Breast epithelium (tissue), 4 donors: ENCODE measurements at places on chromosomes 5 and 9. TPM values are rescaled to one million over a fixed set of nuclear protein-coding genes. Genes with fewer than 3 reads are reported as not detected.
A peak's percentile ranks its signal among the peaks of the same experiment; 100 is the strongest.

- H3K27ac ChIP-seq = no peak overlapping the region
- no peak for DNase-seq
- H3K4me1 ChIP-seq = no peaks in the 10 kb centered on the region
- no peaks in the 10 kb centered on the region for H3K27me3 ChIP-seq
Measured at GRCh38 chr9:86176468-86176867, 77.1 kb upstream of the GOLM1 start.

DNA sequence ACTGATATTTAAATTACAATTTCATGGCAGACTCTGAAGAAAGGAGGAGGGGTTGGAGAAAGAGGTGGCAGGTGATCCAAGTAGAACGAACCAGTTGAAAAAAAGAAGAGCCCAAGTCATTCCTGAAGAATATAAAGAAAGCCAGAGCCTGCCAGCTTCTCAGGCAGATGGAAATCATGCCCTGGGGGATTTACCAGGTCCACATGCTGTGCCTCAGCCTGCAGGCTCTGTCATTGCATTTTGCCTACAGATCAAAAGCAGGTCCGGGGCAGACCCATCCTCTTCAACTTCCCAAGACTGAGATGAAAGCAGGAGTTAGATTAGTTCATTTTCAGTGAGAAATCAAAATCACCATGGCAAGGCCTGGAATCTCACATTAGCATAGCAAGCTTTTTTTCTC, 48.5 kb downstream of the GDNF start:
- DNase-seq = no peak
- no peaks in the 10 kb centered on the region for H3K4me1 ChIP-seq
- no peaks in the 10 kb centered on the region for H3K36me3 ChIP-seq
- no peak overlapping the region for H3K27ac ChIP-seq
- H3K4me3 ChIP-seq = no peak overlapping the region
- H3K27me3 ChIP-seq = no peaks in the 10 kb centered on the region

GRCh38 chr5:10289353-10289752, 18.3 kb downstream of the CMBL start:
- no peak for DNase-seq
- H3K36me3 ChIP-seq = no peaks in the 10 kb centered on the region
- no peaks in the 10 kb centered on the region for H3K27me3 ChIP-seq

DNA sequence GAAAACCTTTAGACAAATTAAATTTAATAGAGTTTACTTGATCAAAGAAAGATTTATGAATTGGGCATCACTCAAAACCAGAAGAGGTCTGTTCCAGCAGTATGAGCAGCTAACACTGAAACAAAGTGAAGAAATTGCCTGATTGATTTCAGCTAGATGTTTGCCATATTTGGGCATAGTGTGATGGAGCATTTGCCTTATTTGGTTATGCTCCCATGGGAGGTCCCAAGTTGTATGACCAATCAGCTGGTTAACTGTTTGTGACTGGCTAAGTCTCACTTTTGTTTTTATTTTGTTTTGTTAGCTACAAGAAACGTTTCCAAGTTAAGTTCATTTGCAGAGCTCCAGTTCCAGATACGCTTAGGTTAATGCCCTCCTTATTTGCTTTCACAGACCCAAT, 53.3 kb upstream of the LMNB1 start:
- H3K4me3 ChIP-seq = no peak overlapping the region
- no peak for DNase-seq
- H3K27ac ChIP-seq = no peak overlapping the region
- H3K27me3 ChIP-seq = no peaks in the 10 kb centered on the region
- no peaks in the 10 kb centered on the region for H3K36me3 ChIP-seq
- no peaks in the 10 kb centered on the region for H3K4me1 ChIP-seq

GRCh38 chr9:5440426-5440825, 2.7 kb upstream of the PLGRKT start:
- H3K27me3 ChIP-seq = no peaks in the 10 kb centered on the region
- H3K27ac ChIP-seq = no peak overlapping the region
- no peaks in the 10 kb centered on the region for H3K36me3 ChIP-seq
- DNase-seq = no peak
- peaks cover 3% of the 10 kb centered on the region for H3K4me1 ChIP-seq

NR5A1 gene
- total RNA-seq = not detected

CCDC180 gene
- 8.2 TPM for total RNA-seq

MYMK gene
- not detected for total RNA-seq

DNA sequence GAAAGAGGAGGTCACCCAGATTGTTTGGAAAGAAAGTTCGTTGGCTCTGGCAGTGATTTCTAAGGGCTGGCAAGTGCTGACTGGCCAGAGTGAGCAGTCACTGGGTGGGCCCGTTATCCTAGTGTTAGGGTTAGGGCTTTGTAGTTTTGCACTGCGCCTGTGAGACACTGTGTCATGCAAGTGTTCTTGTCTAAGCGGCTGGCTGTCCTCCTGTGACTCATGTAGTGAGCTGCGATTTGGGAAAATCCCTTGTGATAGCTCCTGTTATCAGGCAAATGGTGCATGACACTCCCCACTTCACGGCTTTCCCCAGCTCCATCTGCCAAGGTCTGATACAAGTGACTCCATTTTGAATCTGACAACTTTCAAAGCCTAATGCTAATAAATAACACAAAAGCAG, 526.0 kb upstream of the ADAMTS16 start:
- H3K27me3 ChIP-seq = no peaks in the 10 kb centered on the region
- H3K36me3 ChIP-seq = no peaks in the 10 kb centered on the region
- no peaks in the 10 kb centered on the region for H3K4me1 ChIP-seq
- no peak for DNase-seq
- H3K27ac ChIP-seq = no peak overlapping the region

DNA sequence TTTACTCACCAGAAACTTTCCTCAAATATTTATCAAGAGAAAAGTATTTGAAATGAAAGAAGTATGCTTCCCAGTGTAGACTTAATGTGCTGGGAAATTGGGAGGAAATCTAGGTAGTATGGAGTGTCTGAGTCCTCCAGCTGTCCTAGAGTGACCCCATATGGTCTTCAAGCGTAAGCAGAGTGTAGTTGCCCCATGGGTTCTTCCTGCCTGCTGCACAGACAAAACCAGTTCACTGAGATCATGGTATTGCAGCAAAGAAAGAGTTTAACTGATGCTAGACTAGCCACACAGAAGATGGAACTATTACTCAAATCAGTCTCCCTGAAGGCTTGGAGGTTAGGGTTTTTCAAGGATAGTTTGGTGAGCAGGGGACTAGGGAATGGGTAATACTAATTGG, 114.9 kb upstream of the PRLR start:
- H3K27me3 ChIP-seq = no peaks in the 10 kb centered on the region
- DNase-seq = no peak
- no peaks in the 10 kb centered on the region for H3K36me3 ChIP-seq
- no peak overlapping the region for H3K27ac ChIP-seq

SOHLH1 gene
- not detected for total RNA-seq

GRCh38 chr9:99349870-99350269, 127.8 kb downstream of the SEC61B start:
- H3K4me1 ChIP-seq = no peaks in the 10 kb centered on the region
- no peak overlapping the region for H3K27ac ChIP-seq
- no peaks in the 10 kb centered on the region for H3K36me3 ChIP-seq
- H3K27me3 ChIP-seq = no peaks in the 10 kb centered on the region
- no peak overlapping the region for H3K4me3 ChIP-seq

- H3K4me3 ChIP-seq = no peak overlapping the region
- no peak overlapping the region for H3K27ac ChIP-seq
- no peaks in the 10 kb centered on the region for H3K27me3 ChIP-seq
- no peaks in the 10 kb centered on the region for H3K36me3 ChIP-seq
Measured at GRCh38 chr5:171434874-171435273, 15.4 kb downstream of the FGF18 start.

RLN2 gene
- total RNA-seq = 1.6 TPM

BTNL8 gene
- not detected for total RNA-seq

DNA sequence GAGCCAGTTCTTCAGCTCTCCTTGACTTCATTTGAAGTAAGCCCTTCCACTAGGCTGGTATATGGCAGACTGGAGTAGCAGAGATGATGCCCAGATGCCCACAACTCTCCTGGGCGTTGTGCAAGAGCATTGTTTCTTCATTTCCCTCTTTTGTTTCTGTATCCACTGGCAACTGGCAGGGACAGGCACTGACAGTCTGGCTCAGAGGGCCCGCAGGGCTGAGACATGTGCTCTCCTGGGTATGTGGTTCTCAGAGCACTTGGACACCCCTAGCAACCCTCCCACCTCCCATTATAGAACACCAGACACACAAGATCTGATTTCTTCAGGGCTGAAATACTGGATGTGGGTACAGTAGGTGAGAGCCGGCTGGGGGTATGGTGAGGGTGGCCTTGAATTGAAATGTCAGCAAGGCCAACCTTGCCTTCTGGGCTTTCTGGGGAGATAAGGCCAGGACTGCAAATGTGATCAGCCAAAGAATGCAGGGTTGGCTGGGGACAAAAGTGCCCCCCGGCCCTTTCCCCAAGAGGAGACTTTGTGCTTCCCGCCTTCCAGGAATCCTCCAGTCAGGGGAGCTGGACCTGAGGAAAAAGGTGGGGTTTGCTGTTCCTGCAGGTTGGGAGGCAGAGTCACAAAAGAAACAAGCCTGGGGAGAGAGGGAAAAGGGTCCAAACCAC, 28.6 kb upstream of the CTNNA1 start:
- H3K4me3 ChIP-seq = no peak overlapping the region
- peaks cover 18% of the 10 kb centered on the region for H3K4me1 ChIP-seq
- DNase-seq = peak; percentile 93
- H3K36me3 ChIP-seq = no peaks in the 10 kb centered on the region

DNA sequence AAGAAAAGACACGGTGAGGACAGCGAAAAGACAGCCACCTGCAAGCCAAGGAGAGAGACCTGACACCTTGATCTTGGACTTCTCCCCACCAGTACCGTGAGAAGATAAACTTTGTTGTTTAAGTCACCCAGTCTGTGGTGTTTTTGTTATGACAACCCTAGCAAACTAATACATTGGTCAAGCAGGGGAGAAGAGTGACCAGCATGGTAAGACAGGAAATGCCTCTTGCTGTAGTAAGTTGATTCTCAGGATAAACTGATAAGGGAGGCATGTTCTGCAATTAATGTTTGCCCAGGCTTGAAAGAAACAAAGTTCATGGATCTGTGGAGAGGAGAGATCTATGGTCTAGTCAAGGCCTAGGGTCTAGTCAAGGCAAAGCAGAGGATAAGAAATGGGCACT, 801.2 kb downstream of the MAT2B start:
- no peak for DNase-seq
- no peaks in the 10 kb centered on the region for H3K4me1 ChIP-seq
- no peaks in the 10 kb centered on the region for H3K27me3 ChIP-seq
- no peak overlapping the region for H3K4me3 ChIP-seq
- no peak overlapping the region for H3K27ac ChIP-seq

DNA sequence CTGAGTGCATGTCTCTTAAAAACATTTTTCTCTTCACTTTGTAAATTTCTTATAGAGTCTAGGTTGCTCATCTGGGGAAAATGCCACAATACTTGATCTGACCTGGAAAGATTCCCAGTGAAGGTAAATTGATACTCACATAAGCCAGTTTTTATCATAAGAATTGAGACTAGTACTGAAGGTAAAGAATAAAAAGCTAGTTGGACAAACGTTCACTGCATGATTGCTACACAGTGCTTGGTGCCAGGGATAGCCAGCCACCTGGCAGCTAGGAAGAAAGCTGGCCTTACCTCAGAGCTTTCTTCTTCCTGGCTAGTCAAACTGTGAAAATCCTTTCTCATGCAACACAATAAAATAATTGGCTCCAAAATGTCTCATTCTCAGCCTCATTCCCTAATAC, 77.1 kb downstream of the MUSK start:
- no peaks in the 10 kb centered on the region for H3K36me3 ChIP-seq
- no peak overlapping the region for H3K4me3 ChIP-seq
- no peaks in the 10 kb centered on the region for H3K4me1 ChIP-seq
- no peaks in the 10 kb centered on the region for H3K27me3 ChIP-seq
- DNase-seq = no peak

PCDHGA9 gene
- total RNA-seq = 13.8 TPM
